Dermis microvascular lymphatic vessel endothelial cell (primary cell): ENCODE measurements at places on chromosomes 2 and 18. TPM values are rescaled to one million over a fixed set of nuclear protein-coding genes. Genes with fewer than 3 reads are reported as not detected.

RAB12 gene
- total RNA-seq = 39.3 and 44.1 TPM in 2 replicates

DYNAP gene
- not detected in 2 replicates for total RNA-seq

CDKL4 gene
- total RNA-seq = 0.25 and 0.64 TPM in 2 replicates

LHCGR gene
- total RNA-seq = not detected in 2 replicates

INHA gene
- under 0.01 TPM in 1 of 2 replicates, not detected in the other for total RNA-seq

ALLC gene
- total RNA-seq = not detected in 2 replicates

ARHGAP28 gene
- 2.3 and 3.2 TPM in 2 replicates for total RNA-seq

- DNase-seq = no peak
Observed at GRCh38 chr2:64392529-64392928, 61.4 kb upstream of the LGALSL start.

DNA sequence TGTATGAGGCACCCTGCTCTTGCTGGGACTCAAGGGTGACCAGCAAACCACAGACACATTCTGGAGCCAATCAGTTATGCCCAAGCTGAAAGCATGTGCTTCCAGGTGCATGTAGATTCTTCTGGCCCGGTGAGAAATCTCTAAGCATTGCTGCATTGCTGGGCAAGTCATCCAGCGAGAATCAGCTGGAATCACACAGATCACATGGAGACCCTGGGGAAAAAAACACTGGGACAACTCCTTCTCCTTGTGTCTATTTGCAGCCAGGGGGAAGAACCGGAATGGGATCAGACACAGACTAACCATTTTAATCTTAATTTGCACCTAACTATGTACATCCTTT, 119.7 kb upstream of the KLF7 start:
- DNase-seq = peak; percentile 7

- DNase-seq = no peak
Observed at GRCh38 chr2:223008956-223009355, 43.0 kb upstream of the KCNE4 start.

DNA sequence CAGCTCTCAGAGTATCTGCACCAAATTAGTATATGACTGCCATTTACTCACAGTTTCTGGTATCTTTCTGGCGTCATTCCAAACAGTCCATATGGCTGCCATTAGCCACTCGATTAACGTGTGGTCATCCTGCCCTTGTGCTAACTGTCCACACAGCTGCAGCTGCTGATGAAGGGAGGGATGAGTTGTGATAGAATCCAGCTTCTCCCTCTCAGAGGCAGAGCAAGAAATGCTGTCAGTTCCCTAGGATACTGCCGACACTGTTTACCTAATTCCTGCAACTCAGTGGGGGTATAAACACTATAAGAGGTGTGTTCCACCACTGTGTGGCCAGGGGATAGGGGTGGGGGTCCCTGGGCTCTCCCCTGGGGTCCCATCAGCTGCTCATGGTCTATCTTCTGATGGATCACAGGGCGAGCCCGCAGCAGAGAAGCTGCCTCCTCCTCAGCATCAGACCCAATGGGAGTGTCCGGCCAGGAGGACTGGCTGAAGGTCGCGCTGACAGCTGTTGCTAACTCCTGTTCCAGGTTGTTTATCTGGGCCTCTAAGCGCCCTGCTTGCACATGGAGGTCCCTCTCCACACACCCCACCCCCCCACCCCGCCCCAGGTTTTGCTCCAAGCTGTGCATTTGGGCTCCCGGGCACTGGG, 17.3 kb upstream of the KLHL23 start:
- peak; percentile 64 for DNase-seq

DNA sequence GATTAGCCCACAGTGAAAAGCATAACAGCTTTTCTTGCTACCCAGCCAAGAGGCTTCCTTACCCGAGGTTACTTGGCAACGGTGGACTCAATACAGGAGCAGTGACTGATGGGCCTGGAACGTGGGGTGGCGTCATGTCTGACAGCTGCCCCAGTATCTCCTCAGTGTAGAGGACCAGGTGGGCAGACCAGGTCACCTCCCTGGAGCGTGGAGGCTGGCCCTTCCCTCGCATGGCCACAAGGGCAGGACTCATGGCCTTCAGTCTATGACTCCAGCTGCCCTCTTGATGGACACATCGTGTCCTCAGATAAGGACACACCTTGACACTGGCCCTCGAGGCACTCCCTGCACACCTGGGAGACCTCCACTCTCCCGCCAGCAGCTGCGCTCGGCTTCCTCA, 6.4 kb downstream of the ASPRV1 start:
- no peak for DNase-seq

DNA sequence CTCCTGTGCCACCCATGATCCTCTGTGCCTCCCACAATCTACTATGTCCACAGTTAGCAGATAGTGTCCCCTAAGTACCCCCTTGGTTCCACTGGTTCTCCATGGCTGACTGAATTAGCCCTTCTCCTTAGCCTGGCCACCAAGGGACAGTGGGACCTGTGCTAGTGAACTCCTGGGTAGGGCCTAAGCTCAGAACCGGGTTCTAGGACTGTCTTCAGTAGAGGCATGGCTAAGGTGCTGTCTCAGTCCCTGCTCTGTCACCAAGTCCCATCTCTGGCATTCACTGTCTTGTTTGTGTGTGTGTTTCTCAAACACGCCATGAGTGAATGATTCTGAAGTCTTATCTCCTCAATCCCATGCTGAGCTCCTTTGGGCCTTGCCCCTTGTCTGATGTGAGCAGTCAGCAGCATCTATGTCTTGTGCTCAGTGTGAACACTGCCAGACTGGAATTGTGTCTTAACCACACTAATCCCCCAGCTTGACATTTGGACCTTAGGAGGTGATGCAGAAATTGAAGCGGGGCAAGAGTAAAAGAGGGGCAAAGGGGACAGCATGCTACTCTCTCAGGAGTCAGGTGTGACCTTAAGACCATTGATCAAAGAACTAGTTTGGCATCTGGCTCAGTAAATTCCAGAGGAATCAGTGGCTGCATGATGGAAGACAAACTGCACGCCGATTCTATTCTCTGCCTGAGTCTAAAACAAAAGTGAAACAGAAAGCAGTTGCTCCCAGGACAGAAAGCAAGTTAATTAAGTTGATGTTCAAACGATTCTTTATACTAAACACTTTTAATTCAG, 190.5 kb downstream of the ALPK2 start:
- no peak for DNase-seq

DNA sequence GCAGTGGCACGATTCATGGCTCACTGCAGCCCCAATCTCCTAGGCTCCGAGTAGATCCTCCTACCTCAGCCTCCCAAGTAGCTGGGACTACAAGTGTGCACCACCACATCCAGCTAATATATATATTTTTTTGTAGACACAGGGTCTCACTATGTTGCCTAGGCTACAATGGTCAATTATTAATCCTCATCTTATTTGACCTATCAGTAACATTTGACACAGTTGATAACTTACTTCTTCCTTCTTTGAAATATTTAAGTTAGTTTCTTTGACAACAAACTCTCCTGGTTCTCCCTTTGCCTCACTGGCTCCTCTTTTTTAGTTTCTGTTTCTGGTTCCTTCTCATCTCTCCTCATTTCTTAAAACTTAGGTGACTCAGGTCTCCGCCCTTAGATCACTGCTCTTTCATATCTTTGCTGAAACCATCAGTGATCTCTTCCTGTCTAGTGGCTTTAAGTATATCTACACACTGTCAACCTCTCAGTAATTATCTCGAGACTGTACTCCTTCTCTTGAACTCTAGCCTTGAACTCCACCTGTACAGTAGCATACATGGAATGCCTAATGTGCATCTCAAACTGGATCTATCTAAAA, 11.5 kb downstream of the PGAP1 start:
- DNase-seq = no peak

DNA sequence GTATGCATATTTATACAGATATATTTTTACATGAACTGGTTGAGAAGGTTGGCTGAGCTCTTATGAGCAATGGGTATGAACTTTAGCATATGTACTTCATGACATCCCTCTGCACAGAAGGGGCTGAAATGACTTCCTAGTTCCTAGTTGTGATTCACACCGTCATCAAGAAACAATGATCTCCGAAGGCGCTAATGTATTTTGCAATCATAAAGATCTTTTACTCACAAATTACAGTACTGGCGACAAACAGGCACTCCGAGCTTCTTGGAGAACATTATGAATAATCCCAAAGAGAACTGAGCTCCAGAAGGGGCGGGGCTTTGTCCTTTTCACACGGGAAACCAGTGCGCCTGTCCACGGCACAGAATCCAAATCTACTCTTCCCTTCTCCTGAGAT, 18.1 kb downstream of the BCL2 start:
- DNase-seq = no peak

DNA sequence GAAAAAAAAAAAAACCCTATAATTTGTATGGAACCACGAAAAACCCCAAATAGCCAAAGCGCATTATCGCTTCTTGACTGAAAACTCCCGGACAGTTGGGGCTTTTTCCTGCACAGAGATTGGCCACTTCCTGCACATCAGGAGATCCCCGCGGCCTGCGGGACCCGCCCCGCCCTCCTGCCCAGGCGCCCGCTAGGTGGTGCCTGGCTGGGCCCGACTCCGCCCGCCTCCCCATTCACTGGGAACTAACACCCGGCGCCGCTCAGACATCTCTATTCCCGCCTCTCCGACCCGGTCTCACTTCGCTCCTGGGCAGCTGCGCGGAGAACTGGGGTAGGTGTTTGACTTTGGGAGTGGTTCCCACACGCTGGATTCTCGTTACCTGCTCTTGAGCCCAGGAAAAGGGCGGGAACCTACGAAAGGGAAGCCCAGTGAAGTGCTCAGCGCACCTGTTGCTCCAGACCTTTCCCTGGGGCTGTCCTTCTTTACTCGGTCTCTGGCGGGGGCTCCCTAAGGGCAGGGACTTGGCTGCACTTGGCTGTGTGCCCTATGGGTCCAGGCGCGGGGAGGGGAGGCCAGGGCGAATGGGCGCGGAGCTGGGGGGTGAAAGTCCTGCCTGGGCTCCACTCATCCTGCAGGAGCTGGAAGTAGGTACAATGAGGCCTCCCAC, at the start of gene HMSD:
Gene HMSD, plus strand, starts transcription at position 234 of the 670 bp plus-strand sequence. CDS start 4,155 bp downstream, outside the sequence.
- DNase-seq = no peak

DNA sequence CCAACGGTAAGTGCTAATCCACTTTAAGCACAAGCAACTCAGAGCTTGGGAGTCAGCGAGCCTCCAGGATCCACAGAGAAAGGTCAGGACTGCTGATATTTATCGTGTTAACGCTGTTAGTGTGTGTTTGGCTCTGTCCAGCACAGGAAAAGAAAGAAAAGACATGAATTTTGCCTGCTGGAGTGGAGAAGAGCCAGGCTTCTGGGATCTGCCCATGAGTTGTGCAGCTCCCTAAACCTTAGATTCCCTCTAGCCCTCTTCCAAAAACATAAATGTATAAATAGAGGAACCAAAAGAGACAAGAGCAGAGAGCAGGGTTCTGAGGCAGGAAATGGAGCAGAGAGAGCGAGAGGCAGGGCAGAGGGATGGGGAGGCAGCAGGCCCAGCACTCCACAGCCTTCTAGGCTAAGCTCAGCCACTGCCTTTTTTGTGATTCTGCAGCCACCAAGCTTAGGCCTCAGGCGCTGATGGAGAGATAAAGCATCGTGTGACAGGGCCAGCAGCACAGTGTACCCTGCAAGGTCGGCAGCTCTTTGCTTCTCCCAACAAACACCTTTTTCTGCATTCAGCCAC, 14.5 kb upstream of the MAT2A start:
- DNase-seq = peak; percentile 16

- no peak for DNase-seq
Observed at GRCh38 chr2:45438872-45439665, 172.0 kb downstream of the SRBD1 start.

- no peak for DNase-seq
Observed at GRCh38 chr2:42754776-42755140, 9.2 kb downstream of the OXER1 start.

- no peak for DNase-seq
Observed at GRCh38 chr2:11551569-11552259, 17.9 kb downstream of the GREB1 start.

GRCh38 chr2:64459575-64459974, 5.6 kb downstream of the LGALSL start:
- DNase-seq = no peak

DNA sequence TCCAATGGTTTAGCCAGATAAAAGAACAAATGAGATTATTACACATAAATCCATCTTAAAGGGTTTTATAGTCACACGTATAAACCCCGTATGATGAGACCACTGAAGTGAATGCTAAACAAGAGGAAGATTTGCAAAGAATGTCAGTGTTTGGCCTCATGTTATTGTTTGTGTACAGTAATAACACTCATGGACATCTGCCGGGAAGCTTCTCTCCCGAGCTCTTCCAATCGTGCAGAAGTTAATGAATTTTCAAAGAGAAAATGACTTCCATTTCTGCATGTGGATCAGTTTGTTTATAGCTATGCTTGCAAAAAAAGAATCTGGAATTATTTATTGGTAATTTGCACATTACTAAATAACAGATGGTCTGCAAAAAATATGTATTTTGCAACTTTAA, 88.5 kb upstream of the APCDD1 start:
- DNase-seq = no peak

GRCh38 chr18:48539406-48540250, 797 bp downstream of the CTIF start:
- no peak for DNase-seq

- DNase-seq = no peak
Observed at GRCh38 chr18:50008306-50008705, 186.6 kb downstream of the MYO5B start.

- DNase-seq = no peak
Observed at GRCh38 chr2:227507963-227508362, 36.0 kb downstream of the AGFG1 start.

- DNase-seq = no peak
Observed at GRCh38 chr2:233141901-233142300, 81.8 kb downstream of the INPP5D start.

- DNase-seq = no peak
Observed at GRCh38 chr2:71613953-71614925, 160.9 kb downstream of the DYSF start.

DNA sequence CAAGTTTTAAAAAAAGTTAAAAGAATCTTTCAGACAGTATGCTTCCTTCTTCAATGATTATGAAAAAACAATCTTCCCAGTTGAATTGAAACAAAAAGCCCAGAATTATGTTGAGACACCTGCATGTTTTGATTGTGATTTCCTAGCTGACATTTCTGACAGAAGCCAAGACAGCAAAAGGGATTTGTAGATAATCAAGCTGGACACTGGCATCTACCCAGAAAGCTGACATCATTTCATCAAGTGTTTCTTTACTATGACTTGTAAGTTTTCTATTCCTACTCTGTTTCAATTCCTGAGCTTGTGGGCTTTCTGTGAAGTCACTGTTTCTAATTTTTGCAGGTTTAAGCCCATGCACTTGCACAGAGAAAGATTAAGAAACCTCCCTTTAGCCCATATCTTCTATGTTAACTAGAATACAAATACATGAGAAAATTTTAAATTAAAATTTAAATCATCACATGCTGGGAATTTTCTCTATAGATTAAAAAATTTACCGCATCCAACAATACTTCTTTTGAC, 82.9 kb upstream of the CCDC85A start:
- no peak for DNase-seq

DNA sequence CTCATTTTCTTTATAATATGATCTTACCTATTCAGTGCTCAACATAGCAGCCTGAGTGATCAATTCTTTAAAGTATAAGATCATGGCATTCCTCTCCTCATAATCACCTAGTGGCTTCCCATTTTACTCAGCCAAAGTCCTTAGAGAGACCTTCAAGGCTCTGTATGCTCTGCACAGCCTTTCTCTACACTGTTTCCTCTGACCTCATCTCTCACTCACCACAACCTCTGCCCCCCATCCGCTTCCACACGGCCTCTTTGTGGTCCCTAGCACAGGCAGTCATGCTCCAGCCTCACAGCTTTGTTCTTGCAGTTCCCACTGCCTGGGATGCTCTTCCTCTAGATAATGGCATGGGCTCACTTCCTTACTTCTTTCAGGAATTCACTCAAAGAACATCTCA, 109.2 kb downstream of the HIBCH start:
- no peak for DNase-seq
